ENCODE measurements at places on chromosomes 5 and 9.

DNA sequence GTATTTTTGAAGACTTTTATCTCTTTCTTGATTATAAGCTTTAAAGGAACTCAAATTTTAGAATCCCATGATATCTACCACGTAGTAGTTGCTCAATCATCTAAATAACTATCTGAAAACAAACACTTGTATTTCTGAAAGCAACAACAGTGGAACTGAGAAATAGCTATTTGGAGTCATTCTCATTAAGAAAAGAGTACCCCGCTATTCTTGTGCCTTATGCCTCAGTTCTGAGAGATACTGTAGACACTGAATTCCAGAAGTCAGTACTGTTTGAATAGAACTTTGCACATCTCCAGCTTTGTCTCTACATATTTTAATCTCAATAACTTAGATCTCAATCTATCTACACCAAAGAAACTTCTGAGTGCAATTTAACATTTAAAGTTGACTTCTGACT, 11.4 kb downstream of the CHD1 start:
- no peak for DNase-seq

DNA sequence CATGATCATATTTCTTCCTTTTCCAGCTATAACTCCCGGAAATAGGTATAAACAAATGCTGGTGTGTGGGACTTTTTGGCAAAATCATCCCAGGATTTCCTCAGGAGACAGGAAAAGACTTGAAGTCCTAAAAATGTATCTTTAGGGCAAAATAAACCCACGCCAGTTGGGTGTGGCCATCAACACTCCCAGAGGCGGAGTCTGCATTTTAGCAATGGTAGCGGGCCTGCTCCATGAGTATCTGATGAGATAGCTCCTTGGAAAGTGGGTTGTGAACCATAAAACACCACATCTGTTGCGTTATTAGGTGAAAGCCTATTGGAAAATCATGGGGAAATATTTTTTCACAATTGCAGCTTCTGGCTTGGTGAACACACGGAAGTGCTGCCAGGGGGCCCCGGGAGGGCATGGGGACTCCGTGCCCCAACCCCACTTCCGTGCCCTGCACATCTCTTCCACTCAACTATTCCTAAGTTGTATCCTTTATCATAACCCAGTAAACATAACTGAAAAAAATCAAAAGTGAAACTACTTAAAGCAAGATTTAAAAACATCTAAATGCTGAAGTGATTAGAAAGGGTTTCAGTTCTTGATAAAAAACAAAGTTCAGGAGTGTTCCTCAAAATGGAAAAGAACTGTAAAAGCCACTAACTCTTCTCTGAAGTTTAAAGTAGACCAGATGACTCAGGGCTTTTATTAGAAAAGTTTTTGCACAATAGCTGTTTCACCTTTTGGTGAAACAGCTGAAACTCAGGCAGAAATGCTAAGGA, 111.2 kb downstream of the LRRC70 start:
- DNase-seq, result no peak

- no peak for DNase-seq
Observed at GRCh38 chr5:132273631-132274030, 16.1 kb downstream of the PDLIM4 start.

GRCh38 chr9:35026671-35027070, 37.1 kb downstream of the DNAJB5 start:
- no peak for DNase-seq

DNA sequence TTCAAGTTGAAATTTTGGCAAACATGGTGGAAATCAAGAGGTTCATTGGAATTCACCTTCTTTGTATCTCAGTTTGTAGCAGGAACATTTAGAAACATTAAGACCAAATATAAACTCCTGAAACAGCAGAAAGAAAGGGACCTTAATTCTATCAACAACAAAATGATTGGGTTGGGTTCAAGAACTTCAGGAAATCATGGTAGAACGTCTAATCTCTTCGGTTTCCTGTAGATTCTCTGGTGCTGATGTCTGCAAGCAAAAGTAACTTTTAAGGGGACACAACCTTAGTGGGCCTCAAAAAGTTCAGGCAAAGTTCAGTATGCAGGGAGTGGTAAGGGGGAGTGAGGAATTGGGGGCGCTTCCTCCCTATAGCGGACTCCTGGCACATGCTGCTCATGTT, 3.4 kb downstream of the IL33 start:
- no peak for DNase-seq

- no peak for DNase-seq
Observed at GRCh38 chr5:39608024-39608423, 183.2 kb upstream of the DAB2 start.

GRCh38 chr9:136020206-136020605, 59.0 kb upstream of the UBAC1 start:
- no peak for DNase-seq

- DNase-seq, result no peak
Observed at GRCh38 chr9:134531220-134531970, 110.2 kb upstream of the COL5A1 start.

GRCh38 chr5:65041296-65042158, 272.8 kb downstream of the CWC27 start:
- no peak for DNase-seq

- no peak for DNase-seq
Observed at GRCh38 chr5:174412374-174412773, 312.0 kb upstream of the MSX2 start.

- DNase-seq, result no peak
Observed at GRCh38 chr9:119334745-119335144, 34.5 kb downstream of the BRINP1 start.

DNA sequence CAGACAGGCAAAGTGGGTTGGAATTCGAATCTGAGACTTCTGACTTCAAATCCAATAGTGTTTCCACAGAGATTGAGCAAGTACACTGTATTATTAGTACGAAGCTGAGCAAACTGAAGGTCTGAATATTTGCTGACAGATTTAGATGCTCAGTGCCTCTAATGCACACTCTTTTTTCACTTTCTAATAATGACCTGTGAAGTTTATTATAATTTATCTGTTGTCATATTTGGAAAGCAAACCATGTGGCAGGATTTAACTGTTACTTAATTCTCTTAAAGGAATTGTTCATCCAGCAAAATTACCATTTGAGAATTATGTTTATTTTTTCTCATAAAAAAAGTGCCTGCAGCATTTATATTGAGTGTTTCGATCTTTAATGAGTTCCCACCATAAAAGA, 277.3 kb downstream of the DMRT2 start:
- DNase-seq, result no peak

- DNase-seq, result no peak
Observed at GRCh38 chr9:136516191-136516654, 29.6 kb downstream of the NOTCH1 start.

DNA sequence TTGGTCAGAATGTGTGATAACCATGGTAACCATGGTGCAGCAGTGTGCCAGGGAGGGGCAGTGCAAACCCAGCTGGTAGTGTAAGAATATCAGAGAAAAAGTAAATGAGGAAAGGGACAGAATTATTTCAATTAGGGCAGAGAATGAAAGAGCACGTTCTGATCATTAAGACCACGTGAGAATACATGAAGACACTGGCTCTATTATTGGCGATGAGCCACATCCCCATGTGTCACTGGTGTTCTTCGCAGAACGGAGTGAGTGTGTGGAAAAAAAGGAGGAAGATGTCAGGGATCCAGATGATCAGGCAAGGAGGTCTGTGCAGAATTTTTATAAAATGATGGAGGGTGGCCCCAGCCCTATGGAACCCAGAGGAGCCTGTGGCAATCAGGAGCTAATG, 315.5 kb downstream of the SEMA5A start:
- no peak for DNase-seq

GRCh38 chr5:150321211-150321610, 18.5 kb upstream of the ARSI start:
- DNase-seq, result no peak

DNA sequence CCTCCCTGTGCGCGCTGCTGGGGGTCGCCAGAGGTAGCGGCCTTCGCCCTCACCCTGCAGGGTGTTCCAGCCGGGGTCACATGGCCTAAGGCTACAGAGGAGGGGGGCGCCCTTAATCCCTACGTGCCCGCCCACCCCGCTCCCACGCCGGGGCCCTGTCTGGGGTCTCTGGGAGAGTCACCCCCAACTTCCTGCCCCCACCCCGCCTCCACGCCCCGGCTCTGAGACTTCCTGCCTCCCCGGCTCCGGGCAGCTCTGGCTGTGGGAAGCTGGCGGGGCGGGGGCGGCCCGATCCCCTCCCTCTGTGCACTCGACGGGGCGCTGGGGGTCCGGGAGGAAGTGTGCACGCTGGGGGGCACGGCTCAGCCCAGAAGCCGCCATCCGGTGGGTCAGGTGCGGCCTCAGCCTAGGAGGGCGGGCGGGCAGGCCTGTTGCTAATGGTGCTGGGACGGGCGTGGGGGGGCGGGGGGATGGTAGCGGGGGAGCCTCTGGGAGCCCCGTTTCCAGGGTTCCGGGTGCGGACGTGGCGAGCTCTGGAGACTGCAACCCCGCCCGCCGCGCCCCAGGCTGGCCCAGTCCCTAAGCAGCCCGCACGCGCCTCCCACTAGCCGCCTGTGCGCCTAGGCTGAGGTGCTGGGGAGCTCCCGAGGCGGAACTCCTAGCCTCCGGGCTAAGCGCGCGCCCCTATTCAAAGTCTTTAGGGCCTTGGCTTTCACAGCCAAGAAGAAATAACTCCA, 61.6 kb downstream of the CXXC5 start:
- DNase-seq, result peak; percentile 18

GRCh38 chr5:61582205-61582820, 250.3 kb downstream of the ZSWIM6 start:
- DNase-seq, result no peak

DNA sequence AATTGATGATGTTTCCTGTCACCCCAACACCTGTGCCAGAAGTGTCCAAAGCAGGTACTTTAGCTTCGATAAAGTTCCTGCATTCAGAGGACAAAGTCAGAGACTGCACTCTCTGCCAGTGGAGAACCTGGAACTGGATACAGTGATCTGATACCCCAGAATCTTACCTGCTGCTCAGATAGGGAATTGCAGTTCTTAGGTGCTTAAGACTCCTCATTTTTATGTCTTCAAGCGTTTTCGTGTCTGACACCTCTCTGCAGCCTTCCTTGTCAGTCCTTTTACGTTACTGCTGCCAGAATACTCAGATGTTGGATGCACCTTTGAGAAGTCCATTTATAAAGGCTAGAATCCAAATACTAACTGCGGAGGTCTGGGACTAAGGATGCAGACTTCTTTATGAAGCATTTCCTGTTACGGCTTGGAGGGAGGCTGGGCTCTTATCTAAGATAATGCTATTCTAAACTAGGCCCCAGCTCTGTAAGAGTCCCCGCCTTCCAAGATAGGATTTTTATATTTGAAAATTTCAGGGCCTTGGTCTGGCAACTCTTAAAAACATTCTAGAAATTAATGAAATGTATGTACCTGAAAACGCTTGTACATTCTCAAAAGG, 1.9 kb downstream of the ISOC1 start:
- DNase-seq, result no peak

DNA sequence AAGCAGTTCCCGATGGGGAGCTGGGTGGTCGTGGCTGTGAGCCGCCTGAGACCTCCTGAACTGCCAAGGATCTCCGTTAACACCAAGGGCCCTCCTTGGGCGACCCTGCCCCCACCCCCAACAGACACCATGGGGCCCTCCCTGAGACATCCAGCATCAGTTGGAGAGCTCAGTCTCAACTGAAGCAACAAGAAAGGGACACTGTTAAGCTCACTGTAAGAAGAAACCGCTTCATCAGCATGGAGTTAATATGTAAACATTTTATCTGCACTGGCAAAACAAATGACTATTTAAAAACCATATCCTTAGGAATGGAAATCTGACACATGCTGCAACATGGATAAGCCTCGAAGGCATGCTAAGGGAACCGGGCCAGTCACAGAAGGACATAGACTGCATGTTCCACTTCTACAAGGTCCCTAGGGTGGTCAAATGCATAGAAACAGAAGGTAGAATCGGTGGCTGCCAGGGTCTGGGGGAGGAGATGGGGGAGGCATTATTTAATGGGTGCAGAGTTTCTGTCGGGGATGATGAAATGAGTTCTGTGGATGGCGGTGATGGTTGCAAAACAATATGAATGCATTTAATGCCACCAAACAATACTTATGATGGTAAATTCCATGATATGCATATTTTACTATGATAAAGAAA, 47.4 kb downstream of the ROR2 start:
- no peak for DNase-seq
